NCI-H1417 (cell line): ENCODE measurements at places on chromosomes 2 and 18.

- DNase-seq, result no peak
These were observed 90.4 kb downstream of the FTCDNL1 start for GRCh38 chr2:199760574-199760973.

- peak; percentile 66 for DNase-seq
These were observed 725 bp downstream of the SLC66A2 start for GRCh38 chr18:79950515-79951341.

DNA sequence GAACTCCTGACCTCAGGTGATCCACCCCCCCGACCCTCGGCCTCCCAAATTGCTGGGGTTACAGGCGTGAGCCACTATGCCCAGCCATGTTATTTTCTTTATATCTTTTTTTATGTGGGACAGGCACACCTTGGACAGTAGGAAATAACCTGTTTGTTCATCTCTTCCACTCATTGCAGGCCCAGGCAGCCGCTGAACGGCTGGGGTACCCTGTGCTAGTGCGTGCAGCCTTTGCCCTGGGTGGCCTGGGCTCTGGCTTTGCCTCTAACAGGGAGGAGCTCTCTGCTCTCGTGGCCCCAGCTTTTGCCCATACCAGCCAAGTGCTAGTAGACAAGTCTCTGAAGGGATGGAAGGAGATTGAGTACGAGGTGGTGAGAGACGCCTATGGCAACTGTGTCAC is 8.4 kb downstream of the CAD start:
- no peak for DNase-seq

- no peak for DNase-seq
These were observed 448.3 kb upstream of the ST6GAL2 start for GRCh38 chr2:107334306-107334705.

DNA sequence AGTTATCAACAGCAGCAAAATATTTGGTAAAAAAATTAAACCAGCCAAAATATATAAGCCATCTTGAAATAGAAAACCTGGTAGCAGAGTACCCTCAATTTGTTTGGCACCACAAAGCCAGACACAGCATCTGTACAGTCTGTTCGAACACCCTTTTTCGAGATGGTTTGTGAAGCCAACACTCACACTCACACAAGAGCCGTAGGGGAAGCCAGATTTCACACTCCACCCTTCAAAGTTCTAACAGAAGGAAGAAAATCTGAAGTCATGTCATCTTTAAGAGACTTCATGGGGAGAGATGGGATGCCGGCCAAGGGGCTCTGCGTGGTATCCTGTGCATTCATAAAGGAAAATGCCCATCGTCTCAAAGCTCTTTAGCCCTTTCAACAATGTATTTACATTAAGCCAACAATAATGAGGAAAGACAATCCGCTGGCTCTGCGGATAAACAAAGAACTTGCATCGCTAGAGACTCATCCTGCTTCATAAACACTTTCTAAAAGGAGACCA is 451.5 kb upstream of the CHST9 start:
- no peak for DNase-seq

- DNase-seq, result no peak
These were observed 318.7 kb downstream of the NOL4 start for GRCh38 chr18:33906046-33906445.

DNA sequence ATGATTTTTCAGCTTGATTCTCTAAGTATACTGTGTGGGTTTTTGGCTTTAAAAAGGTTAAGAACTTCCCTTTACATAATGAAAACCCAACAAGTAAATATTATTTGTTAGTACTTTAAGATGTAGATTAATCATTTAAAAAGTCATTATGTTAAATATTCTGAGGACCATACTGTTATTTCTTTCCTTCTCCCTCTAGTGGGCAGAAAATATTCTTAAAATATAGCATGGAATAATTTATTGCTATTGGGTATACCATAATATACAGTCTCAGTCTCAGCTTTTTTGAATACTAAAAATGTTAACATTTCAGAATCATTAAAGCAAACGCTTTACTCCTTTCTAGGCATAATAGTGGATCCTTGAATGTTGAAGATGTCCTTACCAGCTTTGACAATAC is 28.1 kb downstream of the CAMKMT start:
- DNase-seq, result no peak

DNA sequence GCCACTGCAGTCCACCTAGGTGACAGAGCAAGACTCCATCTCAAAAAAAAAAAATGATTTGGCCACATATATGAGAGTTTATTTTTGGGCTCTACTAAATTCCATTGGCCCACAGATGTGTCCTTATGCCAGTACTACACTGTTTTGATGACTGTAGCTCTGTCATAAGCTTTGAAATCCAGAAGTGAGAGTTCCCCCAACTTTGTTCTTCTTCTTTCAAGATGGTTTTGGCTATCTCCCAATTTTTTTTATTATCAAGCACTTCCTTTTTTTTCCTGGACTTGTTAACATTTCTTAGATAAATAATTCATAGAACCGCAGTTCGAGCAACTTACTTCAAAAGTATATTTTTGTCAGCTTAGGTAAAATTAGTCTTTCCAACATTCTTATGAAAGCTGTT is 96.9 kb downstream of the TSHZ1 start:
- no peak for DNase-seq

DNA sequence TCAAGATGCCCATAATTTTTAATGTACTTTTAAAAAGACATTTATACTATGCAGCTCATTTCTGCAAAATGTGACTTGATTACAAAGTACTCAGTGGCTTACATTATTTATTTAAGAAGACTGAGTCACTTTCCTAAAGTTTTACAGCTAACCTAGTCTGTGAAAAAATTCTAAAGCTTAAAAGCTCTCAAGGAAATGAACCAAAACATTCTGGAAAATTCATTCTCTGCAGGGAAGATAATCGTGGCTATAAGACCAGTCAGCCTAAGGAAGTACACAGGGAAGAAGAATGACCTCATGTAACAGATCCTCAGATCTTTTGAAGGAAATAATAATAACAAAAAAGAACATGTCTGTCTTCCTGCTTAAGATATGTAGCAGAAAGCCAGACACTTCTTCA is 232.1 kb upstream of the STK17B start:
- no peak for DNase-seq

DNA sequence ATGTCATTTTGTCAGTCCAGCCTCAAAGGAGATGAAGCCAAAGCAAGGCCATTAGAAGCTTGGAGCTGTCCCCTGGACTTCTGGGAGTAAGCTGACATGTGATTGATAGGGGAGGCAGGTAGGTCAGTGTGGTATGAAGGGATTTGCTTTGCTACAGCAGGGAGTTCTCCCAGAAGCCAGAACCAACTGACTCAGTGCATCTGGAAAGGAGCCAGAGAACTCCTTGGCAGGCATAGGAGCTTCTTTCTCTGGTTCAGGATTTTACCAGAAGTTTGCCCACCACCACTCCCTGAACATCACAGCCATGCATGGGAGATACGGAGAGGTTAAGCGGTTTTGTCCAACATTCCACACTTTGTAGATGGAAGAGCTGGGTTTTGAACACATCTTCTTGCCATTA is 24.5 kb upstream of the KCNE4 start:
- DNase-seq, result peak; percentile 9

GRCh38 chr18:47417807-47418206 is 166.3 kb upstream of the SKOR2 start:
- no peak for DNase-seq

DNA sequence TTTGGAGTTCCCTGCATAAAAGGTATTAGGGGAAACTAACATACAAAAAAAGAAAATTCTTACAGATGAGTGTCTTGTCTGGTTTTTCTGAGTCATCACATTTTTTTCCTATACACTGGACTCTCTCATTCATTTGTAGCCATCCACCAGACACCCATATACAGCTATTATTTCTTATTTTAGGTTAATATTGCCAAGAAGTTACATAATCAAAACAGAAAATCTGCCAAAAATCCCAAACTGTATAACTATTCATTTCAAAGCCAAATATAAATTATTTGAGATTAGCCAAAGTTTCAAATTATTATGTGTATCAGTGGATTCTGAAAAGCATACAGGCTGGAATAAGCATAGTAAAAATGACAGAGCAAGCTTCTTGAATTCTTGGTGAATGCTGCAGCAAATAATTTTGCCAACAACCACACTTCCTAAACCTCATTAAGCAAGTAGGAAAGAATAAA is 191.2 kb downstream of the NCKAP5 start:
- DNase-seq, result no peak

GRCh38 chr2:109247340-109247739 is 118.3 kb downstream of the SH3RF3 start:
- peak; percentile 7 for DNase-seq

- no peak for DNase-seq
These were observed 58.9 kb upstream of the STK17B start for GRCh38 chr2:196230061-196230854.

DNA sequence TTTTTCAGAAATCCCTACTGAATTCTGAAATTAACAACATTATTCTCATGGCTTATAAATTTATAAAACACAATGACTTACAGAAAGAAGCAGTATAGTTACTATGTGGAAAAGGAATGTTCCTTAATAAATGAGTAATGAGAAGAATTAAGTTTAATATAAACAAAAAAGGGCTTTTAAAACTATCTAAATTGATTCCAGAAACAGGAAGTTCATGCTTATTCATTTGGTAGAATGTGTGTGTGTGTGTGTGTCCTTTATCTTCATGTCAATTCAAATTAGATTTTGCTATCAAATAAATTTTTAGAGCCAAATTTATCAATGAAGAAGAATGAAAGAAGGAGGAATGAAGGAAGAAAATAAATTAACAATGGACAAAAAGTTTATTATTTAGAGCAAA is 440.8 kb upstream of the LRRTM4 start:
- no peak for DNase-seq

GRCh38 chr2:36366491-36367120 is 11.0 kb downstream of the CRIM1 start:
- no peak for DNase-seq

DNA sequence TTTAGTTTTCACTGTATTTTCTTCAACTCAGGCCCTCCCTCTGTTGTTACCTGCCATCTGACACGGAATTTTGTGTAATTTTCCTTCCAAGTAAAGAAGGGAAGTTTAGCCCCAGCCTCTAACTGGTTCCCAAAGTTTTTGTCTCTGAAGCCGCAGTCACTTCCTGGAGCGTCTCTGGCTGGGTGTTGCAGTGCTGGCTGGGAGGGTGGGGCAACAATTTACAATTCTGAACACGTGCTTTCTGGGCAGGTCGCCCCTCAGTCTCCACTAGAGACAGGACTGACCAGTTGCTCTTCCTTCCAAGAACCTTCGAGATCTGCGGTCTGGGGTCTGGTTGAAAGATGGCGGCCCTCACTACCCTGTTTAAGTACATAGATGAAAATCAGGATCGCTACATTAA is 3.5 kb downstream of the CNDP2 start:
- no peak for DNase-seq

DNA sequence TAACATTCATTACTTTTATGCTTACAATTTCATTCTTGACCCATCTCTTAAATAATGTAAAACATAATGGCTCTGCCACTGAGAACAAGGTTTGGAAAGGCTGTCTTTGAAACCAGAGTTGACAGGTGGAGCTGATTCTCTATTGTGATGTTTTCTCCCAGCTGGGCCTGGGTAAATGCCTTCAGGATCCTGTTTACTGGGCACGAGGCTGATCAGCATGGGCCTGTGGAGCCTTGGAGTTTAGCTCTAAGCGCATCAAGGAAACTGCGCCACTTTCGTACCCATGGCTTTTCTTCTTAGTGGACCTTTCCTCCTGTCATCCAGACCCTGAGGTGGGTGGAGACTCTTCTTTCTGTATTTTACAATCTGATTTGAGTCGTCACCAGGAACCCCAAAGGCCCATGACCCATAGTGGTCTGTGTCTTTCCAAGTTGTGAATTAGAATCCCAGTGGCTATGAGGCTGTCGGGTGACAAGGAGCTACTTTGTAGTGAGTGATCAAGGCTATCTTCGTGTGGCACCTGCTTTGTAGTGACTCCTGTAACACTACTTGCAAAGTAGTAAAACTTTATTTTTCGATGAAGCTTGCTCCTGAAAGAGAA is 123.1 kb downstream of the LPIN1 start:
- DNase-seq, result no peak

DNA sequence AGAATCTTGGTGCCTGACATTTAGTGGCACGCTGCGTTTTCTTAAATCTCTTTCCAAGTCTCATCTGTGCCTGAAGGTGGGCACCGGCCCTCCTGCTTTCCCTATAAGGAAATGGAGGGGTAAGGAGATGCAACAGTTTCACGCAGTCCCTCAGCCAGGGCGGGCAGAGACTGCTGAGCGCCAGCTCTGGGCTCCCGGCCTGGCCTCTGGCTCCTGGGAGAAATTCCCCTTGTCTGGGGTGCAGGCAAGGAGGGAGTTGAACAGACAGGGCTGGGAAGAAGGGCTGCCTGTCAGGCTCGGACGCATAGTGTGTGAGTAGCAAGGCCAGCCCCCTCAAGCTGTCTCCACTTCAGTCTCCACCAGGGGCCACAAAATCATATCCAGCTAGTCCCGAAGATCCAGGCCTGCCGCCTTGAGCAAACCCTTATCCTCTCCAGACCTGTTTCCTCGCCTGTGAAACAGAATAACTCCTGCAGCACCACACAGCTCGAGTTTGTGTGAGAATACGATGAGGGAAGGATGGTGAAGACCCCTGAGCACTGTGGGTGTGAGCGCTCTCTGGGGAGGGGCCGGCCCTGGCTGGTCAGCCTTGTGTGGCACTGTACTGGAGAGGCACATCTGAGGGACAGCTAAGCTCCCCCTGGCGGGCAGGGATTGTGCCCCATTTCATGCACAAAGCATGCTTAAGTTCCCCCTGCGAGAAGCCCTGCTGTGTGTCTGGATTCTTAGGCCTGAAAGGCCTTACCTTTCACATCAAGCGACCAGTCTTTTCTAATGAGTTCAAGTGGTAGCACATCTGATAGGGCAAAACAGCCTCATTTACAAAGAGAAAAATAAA is 33.8 kb downstream of the SDC1 start:
- no peak for DNase-seq

DNA sequence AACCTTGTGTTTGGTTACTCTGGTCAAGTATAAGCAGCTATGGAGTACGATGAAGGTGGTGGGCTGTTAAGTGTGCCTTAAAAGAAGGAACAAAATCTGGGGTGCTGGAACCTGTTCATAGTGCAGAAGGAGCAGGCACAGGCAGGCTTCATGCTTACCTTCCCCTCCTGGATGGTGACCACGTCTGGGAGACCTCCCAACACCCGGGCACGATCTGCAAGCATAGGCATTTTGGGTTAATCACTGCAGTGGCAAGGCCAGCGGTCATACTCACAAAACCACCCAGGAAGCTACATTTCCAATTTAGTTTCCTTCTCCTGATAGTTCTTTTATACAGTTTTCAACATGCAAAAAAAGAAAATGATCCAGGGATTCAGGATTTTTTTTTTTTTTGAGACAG is 58.7 kb upstream of the LPIN2 start:
- DNase-seq, result no peak

GRCh38 chr2:122596598-122596997 is 841.1 kb downstream of the TSN start:
- no peak for DNase-seq

GRCh38 chr18:76402026-76402990 is 92.7 kb downstream of the ZNF516 start:
- no peak for DNase-seq

GRCh38 chr2:202449344-202449743 is 73.2 kb downstream of the BMPR2 start:
- DNase-seq, result no peak
